ENCODE measurements at places on chromosomes 7 and 10.
A peak's percentile ranks its signal among the peaks of the same experiment; 100 is the strongest.

DNA sequence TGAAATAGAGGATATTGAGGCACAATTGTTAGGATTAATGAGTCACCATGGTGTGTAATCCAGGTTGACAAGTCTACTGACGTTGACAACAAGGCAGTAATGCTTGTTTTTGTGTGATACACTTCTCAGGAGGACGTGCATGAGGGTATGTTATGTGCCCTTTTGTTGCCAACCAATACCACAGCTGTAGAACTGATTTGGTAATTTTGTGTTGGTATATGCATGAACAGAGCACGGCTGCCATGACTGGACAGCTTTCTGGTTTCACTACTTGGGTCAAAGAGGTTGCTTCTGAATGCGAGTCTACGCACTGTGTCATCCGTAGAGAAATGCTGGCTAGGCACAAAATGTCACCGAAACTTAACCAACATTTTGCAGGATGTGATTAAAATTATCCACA lies 32.9 kb downstream of the PHTF2 start:
- no peak for DNase-seq

GRCh38 chr7:7959979-7960670 lies 8.5 kb upstream of the GLCCI1 start:
- no peak for DNase-seq

DNA sequence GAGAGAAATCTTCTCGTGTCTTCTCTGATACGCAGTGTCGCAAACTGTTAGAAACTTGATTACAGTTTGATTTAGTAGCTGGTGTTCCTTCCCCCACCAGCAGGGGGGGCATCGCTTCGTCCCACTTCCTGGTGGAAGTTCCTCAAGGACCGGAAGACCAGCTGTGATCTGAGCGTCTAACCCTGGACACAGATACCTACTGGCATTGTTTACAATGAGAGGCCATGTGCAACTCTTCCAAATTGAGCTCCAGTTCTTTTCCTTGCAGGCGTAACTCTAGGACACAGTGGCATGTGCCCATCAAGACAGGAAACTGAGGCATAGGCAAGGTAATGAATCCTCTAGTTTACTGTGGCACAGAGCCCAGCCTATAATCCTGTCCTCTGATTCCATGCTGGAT lies 219.0 kb downstream of the CCDC3 start:
- DNase-seq = peak; percentile 7

GRCh38 chr7:38615665-38616064 lies 15.5 kb downstream of the AMPH start:
- no peak for DNase-seq

DNA sequence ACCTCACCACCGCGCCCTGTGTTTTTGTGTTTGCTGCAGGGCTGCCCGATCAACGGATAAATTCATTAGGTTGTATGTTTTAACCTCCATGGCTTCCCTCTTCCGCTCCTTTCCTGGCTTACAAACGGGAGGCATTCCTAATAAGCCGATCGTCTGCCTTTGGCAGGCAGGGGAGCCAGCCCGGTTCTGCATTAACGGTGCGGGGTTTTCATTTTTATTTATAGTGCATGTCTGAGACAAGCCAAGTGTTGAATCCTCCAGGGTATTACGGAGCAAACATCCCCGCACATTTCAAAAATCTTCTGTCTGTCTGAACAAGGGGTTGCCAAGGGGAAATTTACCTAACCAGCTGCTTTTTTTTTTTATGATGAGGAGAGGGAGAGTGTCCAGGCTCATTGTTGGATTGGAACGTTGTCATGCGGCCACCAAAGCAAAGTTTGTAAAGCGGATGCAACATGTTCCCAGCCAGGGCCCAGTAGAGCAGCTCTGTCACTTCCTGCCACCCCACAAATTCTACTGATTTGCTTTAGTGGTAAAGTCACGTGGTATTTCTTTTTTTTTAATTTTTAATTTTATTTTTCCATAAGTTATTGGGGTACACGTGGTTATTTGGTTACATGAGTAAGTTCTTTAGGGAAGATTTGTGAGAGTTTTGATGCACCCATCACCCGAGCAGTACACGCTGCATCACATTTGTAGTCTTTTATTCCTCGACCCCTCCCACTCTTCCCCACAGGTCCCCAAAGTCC lies 92.3 kb upstream of the BAIAP2L1 start:
- DNase-seq = no peak

- no peak for DNase-seq
These were observed 50.4 kb upstream of the EBF3 start for GRCh38 chr10:130014263-130015074.

DNA sequence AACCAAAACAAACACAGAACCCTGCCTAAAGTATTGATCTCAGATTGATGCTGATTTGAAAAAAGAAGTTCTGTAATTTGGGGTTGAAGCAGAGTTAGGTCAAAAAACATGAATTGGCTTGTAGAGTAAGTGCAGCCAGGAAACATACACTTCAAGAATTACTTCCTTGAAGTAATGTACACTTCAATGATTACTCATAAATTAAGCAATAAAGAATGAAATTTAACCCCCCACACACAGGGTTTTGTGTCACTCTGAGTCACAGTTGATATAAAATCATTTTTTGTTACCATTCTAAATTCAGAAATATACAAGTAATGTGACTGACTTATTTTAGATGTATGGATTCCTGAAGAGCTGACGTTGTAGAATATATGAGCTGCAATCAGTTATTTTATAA lies 622.2 kb downstream of the POM121L12 start:
- no peak for DNase-seq

DNA sequence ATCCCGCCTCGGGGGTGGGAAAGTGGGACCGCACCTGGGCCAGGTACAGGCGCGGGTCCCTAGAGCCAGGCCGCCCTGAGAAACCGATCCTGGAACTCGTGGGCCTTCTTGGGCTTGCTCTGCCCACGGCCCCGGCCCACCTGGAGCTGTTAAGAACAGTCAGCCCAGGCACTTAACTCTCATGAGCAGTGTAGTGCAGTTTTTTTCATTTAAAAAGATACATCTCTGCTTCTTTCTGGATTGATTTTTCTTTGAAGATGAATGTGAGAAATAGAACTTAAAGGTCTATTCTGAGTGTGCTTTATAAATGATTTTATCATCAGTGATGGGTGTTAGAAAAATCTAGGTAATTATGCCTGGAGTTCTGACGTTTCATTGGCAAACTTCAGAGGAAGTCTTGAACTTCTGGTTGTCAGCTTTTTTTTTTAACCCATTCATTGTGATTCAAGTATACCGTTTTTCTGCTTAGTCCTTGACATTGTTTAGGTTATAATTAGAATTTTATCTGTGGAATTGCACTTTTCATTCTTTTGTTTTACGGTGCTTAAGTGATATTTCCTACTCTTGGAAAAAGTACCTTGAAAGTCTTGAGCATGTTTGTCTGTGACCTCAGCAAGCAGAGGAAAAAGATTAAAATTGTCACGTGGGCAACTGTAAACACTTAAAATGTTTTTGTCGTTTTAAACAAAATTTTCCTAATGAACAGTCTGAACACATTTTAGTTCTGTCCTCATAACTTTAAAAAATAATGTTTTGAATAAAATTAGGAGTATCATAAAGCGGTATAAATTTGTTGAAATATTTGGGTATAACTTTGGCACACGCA lies 906 bp downstream of the CDK1 start:
- DNase-seq = no peak

GRCh38 chr7:113431406-113431805 lies 313.1 kb upstream of the SMIM30 start:
- no peak for DNase-seq

DNA sequence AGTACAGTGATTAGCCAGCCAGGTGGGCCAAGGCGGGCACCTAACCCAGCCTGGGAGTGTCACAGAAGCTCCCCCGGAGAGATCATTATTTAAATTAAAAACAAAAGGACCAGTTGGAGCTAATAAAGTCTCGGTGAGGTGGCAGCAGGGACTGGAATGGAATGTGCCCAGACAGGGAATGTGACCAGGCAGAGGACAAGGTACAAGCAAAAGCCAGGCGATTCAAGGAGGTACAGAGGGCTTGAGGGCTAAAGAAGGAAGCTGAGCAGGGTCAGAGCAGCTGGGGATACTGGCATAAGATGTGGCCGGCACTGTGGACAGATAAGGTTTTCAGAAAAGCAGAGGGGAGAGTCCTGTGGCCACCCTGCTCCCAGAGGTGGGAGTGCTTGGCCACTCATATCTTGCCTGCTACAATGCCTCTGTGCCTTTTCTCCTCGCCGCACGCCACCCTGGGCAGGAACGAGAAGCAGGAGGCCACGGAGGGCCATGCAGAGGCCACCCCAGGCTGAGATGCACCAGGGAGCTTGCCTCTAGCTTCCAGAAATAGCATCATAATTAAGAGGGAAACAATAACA lies 13.2 kb downstream of the TMEM273 start:
- no peak for DNase-seq

DNA sequence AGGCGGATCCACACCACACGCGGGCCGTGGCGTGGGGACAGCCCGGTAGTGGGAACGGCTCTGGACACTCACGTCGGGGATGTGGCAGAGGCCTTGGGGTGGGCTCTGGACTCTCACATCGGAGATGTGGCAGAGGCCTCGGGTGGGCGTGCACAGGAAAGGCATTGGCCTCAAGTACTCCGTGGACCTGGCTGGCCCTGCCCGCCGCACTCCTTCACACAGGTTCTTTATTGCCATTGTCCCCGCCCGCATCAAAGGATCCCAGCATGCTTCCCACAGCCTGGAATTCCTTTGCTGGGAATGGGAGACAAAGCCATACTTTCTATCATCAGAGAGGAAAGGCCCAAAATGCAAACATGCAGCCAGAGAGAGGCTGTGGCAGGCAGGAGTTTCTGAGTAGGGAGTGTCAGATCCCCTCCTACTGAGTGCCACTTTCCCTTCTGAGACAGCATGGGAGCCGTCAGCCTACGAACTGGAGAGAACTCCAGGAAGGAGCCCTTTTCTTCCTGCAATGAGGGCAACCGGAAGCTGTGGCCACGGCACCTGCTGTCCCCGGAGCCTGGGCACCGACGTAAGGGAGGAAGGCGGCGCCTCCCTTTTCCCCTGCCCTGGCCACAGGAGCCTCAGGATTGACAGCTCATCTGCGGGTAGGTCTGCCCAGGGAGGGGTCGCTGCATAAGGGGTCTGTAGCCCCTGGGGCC lies 51.5 kb downstream of the RBM17 start:
- no peak for DNase-seq

- no peak for DNase-seq
These were observed 6.0 kb downstream of the EGFR start for GRCh38 chr7:55024776-55025175.

DNA sequence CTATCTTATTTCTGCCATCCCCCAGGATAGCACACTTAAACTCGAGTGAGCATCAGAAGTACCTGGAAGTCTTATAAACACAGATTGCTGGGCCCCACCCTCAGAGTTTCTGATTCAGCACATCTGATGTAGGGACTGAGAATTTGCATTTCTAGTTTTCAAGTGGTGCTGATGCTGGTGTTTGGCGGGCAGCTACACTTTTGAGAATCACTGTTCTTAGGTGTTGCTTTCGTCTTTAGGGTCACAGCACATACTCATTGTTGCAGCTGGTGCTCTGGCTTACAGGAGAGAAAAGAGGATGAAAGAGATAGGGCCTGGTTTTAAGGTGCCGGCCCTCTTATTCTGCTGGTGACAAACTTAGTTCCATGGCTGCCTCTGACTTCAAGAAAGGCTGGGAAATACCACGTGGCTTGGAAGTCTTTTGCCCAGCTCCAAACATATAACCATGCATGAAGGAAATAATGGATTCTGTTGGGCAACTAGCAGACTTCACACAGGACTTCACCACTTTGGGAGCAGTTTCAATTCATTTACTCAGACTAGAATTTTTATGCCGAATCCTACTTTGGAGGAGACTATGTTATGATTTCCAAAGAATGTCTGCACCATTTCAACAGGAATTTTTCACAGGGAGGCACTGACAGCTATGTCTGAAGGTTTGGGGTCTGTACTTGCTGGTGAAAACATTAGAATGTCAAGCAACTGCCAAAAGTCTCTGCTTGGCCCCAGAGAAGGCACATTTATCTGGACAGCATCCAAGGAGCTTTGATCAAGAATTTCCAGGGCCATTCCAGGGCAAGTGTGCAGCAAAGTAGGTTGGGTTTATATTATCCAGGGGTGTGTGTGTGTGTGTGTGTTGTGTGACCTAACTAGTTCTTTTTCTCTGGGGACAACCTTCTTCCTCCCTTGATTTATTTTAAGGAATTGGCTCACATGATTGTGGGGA lies 6.9 kb upstream of the MINDY4 start:
- DNase-seq = no peak

DNA sequence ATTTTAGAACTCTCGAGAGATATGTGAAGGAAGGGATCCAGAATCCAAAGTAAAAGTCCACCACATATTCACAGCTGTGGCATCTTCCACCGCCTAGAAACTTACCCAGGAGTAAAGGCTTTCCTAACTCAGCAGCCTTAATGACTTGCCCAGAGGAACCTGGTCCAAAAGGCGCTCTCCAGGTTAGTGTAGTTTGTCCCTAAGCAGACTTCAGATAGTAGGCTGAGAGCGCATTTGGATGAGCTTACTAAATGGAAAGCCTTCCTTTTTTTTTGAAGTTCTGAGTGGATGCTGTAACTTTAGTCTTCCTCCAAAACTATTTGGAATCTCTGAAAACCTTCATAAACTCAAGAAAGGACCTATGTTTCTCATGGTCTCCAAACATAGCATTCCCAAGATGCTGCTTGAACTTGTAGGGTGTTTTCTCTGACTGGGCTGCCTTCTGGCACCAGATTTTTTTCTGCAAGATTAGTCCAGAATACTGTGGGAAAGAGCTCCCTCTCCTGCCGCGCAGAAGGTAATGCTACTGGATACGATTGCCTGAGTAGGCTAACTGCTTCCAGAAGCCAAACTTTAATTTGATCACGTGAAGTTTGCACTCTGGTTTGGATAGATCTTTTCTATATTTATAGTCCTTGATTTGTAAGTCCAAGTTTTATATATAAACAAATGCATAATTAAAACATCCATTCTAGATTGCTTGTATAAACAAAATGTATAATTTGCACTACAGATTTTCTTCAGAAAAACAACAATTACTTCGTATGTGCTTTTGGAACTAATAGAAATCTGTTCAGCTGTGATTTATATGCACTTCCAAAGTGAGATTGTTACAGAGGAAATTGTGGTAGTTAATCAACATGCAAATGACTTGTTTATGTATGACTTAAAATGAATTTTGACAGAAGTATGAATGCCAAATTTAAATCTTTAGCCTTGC lies 19.6 kb upstream of the GPR37 start:
- DNase-seq = no peak

- DNase-seq = no peak
These were observed 9.4 kb upstream of the ZC3HAV1 start for GRCh38 chr7:139118805-139119485.

DNA sequence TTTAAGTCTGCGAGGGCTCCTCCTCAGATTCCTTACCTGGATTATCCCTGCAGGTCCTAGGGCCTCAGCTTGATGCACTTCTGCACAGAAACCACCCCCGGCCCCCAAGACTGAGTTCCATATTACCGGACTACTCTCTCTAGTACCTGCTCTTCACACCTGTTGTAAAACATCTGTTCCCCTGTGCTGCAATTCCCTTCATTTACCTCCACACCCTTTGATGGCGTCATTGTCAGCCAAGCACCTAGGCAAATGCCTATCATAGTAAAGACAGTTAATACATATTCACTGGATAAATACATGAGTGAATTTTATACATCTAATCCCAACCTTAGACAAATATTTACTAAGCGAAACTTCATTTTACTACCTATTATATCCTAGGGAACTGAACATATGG lies 275.5 kb downstream of the PLXDC2 start:
- DNase-seq = no peak

Data from stimulated activated CD4-positive, alpha-beta T cell treated with anti-CD3 and anti-CD28 coated beads, Interleukin-1b, Interleukin-23, amount 100 ng/mL, for 4 hours (primary cell).